ENCODE measurements at places on chromosomes 2 and 18.
A peak's percentile ranks its signal among the peaks of the same experiment; 100 is the strongest.

DNA sequence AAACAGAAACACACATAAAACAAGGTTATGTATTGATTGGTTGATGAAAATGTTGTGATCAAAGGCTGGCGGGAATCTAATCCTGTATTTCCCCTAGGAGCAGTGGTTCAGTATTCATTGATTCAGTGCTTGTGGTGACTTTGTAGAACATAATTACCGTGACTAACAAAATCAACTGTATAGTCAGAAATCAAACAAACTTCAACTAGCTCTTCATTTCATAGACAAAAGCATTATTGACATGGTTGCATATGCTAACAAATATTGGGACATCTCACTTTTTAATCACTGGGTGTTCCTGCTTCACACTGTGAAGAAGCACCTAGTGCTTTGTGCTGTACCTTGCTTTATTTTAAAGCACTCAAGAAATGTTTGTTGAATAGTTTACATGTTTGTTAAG is 41.4 kb downstream of the USP14 start:
- DNase-seq, result no peak

DNA sequence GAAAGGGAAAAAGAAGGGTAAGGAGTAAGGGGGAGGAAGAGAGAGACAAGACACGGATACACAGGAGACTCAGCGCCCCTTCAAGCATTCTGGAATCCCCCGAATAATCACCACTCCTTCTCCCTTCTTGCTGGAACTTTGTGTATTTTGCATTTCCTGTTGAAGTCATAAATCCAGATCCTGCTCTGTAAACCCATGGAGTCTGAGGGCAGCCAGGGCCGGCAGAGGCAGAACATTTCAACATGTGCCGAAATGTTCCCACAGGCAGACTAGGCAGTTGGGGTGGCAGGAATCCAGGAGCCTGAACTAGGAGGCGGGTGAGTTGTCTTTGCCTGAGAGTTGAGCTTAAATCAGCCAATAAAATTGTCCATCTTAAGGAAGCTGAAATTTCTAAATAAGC is 193.1 kb downstream of the SH3RF3 start:
- peak; percentile 62 for DNase-seq

DNA sequence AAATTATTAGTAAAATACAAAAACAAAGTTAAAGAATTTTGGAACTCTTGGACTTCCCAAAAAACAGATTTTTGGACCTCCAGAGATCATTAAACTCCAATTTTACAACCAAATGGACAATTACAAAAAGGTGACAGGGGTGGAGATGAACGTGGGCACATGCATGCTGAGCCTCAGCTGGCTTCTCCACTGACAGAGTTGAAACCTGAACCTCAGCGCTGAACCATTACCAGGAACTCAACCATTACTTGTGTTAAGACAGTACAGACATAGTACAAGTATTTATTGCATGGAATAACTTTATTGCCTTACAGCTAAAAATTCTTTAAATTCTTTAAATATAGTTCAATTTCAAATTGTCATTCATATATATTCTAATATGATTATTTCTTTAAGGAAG is 33.0 kb upstream of the KIDINS220 start:
- DNase-seq, result no peak

DNA sequence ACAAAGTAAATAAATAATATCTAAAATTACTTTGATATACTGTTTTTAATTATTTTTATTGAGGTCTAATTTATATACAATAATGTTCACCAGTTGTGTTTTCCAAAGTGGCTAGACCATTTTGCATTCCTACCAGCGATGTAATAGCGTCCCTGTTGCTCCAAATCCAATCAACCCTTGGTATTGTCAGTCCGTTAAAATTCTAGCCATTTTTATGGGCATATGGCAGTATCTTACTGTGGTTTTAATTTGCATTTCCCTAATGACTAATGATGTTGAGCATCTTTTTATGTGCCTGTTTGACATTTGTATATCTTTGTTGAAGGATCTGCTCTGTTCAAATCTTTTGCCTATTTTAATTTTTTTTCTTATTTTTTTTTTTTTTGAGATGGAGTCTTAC is 185.0 kb downstream of the PRPF40A start:
- DNase-seq, result no peak

DNA sequence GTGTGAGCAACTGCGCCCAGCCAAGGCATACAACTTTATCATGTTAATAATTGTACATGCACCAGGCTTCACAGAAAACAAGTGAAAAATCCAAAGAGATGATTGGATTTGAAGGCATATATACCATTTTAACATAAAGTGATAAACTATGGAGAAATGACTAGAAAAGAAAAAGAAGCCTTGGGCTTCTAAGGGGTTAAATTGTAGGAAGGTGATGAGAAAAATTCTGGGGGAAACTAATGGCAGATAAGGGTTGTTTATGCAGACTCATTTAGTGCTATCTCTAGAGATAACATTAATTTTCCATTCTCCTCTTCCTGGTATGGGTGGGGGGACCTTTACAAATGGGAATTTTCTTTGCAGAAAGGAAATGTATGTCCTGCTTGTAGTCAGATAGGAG is 154.0 kb downstream of the TMEM17 start:
- no peak for DNase-seq

DNA sequence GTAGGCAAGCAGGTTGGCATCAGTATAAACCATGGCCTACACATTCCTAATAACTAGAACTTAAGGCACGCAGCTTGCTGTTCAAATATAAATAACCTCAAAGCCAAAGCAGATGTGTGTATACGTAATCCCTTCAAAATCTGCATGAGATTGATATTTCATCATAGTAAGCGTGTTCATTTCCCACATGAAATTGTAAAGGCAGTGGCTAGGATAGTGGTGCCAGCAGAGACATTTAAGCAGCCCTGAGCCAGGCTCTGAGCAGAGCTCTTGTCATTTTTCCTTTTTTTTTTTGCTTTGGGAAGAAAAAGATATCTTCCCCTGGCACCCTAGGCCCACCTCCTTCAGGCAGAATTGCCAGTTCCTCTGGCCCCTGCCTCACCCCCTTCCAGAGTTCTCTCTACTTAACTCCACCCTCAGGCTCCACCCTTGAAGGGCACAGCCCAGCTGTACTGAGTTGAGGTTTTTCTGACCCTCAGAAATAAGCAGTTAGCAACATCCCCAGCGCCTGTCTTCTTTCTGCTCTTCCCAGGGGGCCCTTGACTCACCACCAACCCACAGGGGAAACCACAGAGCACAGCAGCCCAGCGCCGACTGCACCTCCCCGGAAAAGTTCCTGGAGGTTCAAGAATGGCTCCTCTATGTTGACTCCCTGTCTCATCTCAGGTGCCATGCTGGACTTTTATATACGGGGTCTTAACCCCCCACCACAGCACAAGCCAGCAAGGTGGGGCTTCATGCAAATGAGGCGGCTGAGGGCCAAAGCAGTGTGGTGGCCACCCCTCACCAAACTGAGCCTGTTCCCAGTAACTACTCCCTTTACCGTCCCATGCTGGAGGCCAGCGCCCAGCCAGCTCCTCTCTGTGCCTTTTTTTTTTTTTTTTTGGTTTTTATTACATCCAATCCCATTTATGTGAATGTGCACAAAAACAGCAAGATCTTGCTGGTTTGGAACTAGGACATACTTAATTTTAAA is 84.7 kb downstream of the EHD3 start:
- DNase-seq, result no peak

DNA sequence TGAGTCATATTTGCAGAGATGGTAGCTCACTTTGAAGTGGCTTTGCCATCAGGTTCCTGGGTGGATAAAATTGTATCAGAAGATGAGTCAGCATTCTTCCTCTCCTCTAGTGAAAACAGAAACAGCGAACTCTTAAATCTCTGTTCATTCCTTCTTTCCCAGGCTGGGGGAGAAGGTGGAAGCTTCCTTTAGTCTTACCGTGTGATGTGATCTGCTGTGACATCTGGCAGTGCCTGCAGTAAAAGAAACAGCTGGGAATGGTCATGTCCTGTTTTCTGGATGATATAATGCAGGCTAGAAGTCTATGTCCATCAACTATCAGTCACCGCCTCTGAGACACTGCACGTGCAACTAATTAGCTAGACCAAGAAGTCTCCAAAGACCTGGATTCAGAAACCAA is 171.6 kb downstream of the VAPA start:
- DNase-seq, result no peak

GRCh38 chr2:28904295-28904694 is 9.8 kb downstream of the WDR43 start:
- DNase-seq, result no peak

DNA sequence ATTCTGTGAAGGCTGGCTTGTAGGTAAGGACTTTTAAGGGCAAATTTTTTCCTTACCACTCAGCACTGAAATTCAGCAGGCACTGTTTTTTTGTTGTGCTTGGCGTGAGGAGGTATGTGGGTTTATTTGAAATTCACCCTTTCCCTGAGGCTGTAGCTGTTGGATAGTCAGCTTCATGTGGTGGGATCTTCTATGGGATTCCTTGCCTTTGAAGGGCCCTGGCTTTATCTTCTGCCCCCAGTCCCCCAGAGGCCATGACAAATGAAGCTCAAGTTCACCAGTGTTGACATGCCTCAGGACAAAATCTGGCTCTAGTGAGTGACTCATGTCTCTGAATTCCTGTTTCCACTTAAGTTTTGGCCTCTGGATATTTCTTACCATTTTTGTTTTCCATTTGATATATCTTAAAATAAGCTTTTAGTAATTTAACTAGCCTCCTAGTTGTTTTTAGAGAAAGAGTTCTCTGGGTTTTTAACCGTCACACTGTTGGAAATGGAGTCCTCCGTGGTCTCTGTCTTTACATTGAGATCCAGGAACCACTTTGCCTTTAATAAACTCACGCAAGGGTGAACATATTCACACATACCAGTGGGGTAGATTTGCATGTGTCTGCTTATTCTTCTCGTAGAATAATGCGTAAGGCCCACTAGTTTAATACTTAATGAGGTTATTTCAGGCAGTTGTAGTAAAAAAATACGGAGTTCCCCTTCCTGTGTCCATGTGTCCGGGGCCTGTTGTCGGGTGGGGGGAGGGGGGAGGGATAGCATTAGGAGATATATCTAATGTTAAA is 211.1 kb upstream of the FAM98A start:
- no peak for DNase-seq

- no peak for DNase-seq
Measured at GRCh38 chr2:137964859-137965459, 686 bp downstream of the HNMT start.

- DNase-seq, result no peak
Measured at GRCh38 chr2:168577885-168578284, 121.8 kb downstream of the CERS6 start.

GRCh38 chr18:67511840-67512239 is 4.7 kb downstream of the DSEL start:
- DNase-seq, result no peak

DNA sequence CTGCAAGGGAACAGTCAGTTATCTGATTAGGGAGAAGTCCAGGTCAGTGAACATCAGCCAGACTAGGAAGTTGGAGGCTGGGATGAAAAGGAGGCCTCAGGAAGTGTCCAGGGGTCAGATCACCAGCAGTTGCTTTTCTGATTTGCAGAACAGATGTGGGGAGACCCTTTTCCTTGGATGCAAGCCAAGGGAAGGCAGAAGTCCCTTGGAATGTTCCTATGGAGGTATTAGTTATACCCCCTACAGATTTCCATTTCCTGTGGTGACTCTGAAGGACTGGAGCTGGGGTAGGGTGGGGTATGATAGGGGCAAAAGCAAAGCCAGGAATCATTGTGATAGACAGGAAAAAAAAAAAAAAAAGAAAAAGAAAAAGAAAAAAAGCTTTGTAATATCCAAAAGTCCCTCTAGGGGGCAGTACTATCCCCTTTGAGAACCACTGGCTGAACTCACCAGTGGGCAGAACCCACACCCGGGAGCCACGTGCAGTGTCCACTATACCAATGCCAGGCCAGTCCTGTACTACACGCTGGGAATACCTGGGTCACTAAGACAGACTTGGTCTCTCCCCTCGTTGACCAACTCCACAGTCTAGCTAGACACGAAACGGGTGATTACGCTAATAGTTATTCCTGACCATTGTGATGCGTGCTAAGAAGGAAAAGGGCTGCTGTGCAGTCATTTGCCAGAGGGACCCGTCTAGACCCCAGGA is 7.4 kb downstream of the DYSF start:
- DNase-seq, result no peak

DNA sequence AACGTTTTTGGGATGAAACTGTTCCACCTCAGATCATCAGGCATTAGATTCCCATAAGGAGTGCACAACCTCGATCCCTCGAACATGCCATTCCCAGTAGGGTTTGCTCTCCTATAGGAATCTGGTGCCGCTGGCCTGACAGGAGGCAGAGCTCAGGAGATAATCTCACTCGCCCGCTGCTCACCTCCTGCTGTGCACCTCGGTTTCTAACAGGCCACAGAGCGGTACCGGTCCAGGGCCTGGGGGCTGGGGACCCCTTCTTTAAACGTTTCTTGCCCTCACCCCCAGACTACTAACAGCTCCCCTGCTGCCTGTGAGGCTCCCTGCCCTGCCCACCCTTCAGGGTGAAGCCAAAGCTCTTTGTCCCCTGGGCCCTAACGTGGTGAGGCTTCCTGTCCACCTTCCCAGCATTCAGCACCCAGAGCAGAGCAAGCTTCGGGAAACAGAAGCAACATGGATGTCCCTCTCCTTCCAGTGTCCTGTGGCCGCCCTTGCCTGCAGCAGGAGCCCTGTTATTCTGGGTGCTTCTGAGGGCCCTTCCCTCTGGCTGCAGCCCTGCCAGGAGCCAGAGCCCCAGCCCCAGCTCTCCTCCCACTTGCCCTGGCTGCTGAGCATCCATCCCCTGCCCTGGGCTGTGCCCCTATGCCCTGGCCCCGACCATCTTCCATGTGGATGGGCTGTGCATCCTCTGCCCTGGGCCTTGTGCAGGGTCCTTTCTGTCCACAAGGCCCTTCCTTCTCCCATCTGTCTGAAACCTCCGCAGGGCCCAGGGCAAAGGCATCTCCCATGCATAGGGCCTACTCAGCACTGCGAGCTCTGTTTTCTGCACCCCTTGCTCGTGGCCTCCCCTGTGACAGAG is 140.1 kb downstream of the MBP start:
- DNase-seq, result no peak

DNA sequence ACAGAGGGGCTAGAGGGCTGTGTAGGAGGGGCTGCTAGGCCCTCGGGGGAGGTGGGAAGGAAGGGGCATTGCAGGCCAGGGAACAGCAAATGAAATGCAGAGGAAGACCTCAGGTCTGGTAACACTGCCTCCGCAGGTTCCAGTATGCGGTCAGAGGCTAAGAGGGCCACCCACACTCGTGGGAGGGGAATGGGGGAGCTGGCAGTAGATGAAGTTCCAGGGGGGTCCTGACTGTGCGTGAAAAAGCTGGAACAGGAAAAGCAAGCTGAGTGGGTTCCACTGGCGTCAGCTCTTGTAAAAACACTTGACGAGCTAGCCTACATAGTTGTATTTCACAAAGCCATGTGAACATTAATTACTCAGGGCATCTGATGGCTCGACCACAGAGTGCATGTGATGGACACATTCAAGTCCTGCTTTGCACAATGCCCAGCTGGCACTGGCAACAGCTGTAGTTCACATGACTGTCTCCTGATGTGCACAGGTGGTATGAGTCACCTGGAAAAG is 29.0 kb upstream of the PTPN4 start:
- DNase-seq, result no peak

DNA sequence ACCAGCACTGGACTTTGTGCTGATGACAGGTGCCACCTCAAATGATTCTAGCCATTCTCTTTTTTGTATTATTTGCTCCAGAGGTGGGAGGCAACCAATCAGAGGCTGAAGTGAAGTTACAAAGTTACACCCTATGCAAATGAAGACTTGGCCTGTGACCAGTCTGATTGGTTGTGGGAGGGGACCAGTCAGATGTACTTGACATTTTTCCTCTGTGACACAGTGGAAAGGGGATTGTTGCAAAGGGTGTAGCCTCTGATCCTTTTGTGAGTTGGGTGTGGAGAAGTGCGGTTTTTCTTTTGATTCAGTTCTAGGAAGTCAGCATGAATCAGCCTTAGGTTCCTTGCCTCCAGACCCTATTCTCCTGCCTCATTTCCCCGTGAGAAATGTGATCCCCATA is 244.0 kb downstream of the ARL6IP6 start:
- DNase-seq, result no peak

GRCh38 chr2:140442319-140442718 is 1662.1 kb upstream of the NXPH2 start:
- DNase-seq, result no peak

All from omental fat pad (tissue), 4 donors.